ENCODE measurements at places on chromosomes 1 and 21.

- H3K27ac ChIP-seq: peak overlapping the region; percentile 38
- H3K4me1 ChIP-seq: peaks cover 11% of the 10 kb centered on the region
- H3K27me3 ChIP-seq: peaks cover 18% of the 10 kb centered on the region
- no peaks in the 10 kb centered on the region for H3K36me3 ChIP-seq
Observed at GRCh38 chr1:200738949-200739651, 407 bp downstream of the CAMSAP2 start.

- H3K27ac ChIP-seq: no peak overlapping the region
- no peaks in the 10 kb centered on the region for H3K27me3 ChIP-seq
- H3K4me1 ChIP-seq: no peaks in the 10 kb centered on the region
- no peak overlapping the region for H3K4me3 ChIP-seq
- no peak for DNase-seq
Observed at GRCh38 chr1:67886076-67886475, 52.8 kb upstream of the GNG12 start.

GRCh38 chr1:11721311-11721710, 14.6 kb upstream of the AGTRAP start:
- H3K27ac ChIP-seq: no peak overlapping the region
- DNase-seq: no peak
- H3K27me3 ChIP-seq: no peaks in the 10 kb centered on the region
- no peaks in the 10 kb centered on the region for H3K36me3 ChIP-seq
- no peak overlapping the region for H3K4me3 ChIP-seq
- peaks cover 2% of the 10 kb centered on the region for H3K4me1 ChIP-seq

DNA sequence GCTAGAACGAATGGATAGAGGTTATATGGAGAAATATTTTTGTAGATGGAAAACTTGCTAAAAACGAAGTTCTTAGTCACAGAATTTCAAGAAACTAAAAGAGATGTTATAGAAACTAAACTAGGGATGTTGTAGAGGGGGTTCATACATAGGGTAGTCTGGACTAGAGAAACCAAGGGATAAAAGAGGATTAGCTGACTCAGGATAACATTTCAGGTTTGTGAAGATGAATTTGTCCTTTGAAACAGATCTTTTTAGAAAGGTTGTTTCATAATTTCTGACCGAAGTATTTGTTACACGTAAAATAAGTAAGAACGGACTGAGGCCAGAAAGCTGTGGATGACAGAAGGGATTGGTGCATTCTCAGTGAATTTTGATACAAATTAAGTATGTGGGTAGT, 13.6 kb downstream of the YTHDF2 start:
- no peaks in the 10 kb centered on the region for H3K27me3 ChIP-seq
- peaks cover 81% of the 10 kb centered on the region for H3K4me1 ChIP-seq
- no peak overlapping the region for H3K27ac ChIP-seq
- DNase-seq: no peak
- H3K36me3 ChIP-seq: peaks cover 10% of the 10 kb centered on the region

- no peaks in the 10 kb centered on the region for H3K4me1 ChIP-seq
- H3K4me3 ChIP-seq: no peak overlapping the region
- no peak for DNase-seq
- H3K36me3 ChIP-seq: no peaks in the 10 kb centered on the region
Observed at GRCh38 chr1:244988521-244988920, 124.2 kb upstream of the HNRNPU start.

DNA sequence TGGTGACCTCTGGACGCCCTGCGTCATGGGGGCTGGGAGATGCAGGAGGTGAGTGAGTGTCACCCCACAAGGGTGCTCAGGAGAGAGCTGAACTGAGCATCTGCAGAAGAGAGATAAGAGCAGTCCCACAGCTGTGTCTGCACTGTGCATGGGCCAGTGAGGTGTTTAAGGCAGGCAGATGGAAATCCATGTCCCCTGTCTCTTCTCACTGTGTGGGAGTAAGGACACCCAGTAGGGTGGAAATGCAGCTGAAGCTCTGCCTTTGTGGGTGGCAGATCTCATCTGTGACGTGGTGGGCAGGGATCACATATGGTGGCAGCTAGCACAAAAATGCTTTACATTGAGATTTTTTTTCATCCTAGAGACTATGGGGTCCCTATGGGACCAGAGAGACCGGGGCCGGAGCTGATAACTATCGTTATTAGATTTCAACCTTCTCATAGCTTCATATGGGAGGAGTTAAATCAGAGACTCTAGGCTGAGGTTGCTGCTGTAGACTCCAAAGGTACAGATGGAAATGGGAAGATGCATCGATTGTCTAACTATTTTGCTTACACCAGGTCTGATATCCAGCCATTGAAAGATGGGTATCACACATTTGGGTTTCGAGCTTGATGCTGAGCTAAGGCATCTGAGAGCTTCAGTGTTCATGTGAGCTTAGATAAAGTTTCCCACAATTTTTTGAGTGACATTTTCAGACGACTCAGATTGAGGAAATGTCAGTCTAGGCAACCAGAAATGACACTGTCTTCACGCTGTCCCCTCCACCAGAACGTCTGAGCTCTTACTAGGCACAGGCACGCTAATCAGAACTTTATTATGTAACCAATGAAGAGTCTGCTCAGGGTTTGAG, 65.3 kb upstream of the PSEN2 start:
- peaks cover 6% of the 10 kb centered on the region for H3K27me3 ChIP-seq
- H3K4me1 ChIP-seq: peaks cover 15% of the 10 kb centered on the region
- H3K4me3 ChIP-seq: no peak overlapping the region
- no peak for DNase-seq
- no peaks in the 10 kb centered on the region for H3K36me3 ChIP-seq
- H3K27ac ChIP-seq: no peak overlapping the region

DNA sequence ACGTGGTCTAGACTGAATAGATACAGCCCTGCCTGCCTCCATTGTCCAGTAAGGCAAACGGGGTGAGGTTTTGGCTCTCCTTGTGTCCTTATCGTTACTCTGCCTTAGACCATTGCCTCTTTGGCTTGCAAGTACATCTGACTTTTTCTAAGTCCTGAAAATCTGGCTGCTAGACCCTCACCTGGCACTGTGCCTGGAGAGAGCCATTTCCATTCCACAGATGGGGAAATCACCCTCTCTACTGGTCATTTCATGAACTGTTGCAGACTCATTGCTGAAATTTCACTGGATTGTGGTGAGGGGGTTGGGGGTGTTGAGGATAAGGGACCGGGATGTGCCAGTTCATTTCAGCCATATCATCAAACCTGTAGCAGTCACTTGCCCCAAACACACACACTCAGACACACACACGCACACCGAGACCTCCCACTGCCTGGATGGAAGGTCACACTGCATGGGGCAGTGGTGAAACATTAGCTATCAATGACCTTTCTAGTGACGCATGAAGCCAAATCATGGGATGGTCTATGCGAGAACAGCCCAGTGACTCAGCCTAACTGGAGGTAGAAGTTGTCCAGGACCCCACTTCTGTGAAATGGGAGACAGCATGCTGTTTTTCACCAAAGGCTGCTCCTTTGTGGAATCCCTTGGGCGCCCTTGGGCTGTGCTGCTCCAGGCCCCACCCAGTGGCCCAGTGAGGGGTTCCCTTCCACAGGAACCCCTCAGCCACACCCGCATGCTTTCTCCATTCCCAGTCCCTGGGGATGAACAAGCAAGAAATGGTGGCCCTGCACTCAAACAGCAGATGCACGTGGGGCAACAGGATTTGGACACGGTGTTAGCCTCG, 34.9 kb upstream of the VASH2 start:
- no peak for DNase-seq
- H3K4me1 ChIP-seq: peaks cover 7% of the 10 kb centered on the region
- no peaks in the 10 kb centered on the region for H3K36me3 ChIP-seq
- H3K27ac ChIP-seq: no peak overlapping the region
- H3K4me3 ChIP-seq: no peak overlapping the region

DNA sequence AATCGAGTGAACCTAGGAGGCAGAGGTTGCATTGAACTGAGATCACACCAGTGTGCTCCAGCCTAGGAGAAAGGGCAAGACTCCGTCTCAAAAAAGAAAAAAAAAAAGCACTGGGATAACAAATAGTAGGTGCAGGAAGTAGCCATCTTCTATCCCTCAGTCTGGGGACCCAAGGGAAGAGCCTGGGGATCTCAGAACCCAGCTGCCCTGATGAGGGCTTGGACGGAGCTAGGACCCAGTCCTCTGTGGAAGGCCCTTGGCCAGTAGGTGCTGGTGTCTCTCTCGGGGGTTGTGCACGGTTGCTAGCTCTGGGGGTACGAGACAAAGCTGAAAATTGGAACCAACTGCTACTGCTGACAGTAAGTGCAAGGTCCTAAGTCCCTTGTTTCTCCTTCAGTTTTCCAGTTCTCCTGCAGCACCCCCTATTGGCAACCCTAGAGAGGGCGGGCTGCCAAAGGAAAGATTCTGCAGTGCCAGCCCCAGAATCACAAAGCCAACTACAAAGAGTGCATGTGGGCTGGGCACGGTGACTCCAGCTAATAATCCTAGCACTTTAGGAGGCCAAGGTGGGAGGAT, 57.6 kb upstream of the KIF1B start:
- no peak overlapping the region for H3K4me3 ChIP-seq
- no peaks in the 10 kb centered on the region for H3K27me3 ChIP-seq
- no peaks in the 10 kb centered on the region for H3K4me1 ChIP-seq
- peak; percentile 2 for DNase-seq

DNA sequence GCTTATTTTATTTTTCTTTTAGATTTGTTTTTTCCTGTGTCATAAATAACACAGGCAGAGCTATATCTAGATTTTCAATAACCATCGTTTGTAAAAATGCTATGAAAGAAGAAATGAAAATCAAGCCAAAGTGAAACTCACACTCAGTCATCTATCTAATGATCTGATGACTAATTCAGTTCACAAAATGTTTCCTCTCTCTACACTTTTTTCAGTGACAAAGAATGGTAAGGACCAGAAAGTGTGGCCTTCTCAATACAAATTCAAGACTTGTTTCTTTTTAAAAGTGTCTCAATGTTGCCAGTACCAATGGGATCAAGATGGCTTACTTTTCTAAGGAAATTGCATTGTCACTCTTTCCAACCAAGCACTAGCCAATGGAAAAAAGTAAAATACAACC, 282.8 kb upstream of the PKN2 start:
- H3K27ac ChIP-seq: no peak overlapping the region
- H3K4me1 ChIP-seq: no peaks in the 10 kb centered on the region
- no peak for DNase-seq
- no peaks in the 10 kb centered on the region for H3K36me3 ChIP-seq
- H3K27me3 ChIP-seq: no peaks in the 10 kb centered on the region
- no peak overlapping the region for H3K4me3 ChIP-seq

DNA sequence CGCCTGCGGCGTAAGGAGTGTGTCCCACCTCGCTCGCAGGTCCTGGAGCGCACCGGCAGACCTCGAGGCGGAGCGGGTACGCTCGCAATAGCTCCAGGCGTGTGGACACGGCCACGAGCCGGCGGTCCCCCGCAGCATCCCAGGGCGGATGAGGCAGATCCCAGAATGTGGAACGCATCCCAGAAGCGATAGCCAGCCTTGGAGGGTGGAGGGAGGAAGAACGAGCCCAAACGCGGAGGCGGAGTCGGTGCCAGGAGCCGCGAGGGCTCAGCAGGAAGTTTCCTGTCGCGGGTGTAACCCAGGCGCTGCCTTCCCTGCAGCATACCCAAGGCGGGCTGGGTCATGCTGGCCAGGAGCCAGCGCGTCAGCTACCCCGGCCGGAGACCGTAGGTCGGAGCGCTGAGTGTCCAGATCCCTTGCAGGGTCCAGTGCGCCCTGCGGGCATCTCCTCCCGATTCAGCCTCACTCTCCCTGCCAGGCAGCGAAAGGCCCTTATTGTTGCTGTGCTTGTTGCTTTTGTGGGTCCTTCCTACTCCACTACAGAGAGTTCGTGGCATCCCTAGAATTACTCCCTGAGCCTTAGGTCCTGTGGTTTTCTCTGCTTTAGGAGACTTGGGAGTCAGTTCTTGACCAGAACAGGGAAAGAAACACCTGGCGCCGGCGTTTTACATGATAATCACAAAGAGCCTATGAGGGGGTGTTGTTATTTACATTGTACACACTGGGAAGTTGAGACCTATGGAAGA, 27.7 kb downstream of the STYXL2 start:
- DNase-seq: peak; percentile 18
- H3K4me1 ChIP-seq: peaks cover 10% of the 10 kb centered on the region
- H3K4me3 ChIP-seq: peak overlapping the region; percentile 79
- H3K27me3 ChIP-seq: peaks cover 22% of the 10 kb centered on the region
- H3K27ac ChIP-seq: no peak overlapping the region

DNA sequence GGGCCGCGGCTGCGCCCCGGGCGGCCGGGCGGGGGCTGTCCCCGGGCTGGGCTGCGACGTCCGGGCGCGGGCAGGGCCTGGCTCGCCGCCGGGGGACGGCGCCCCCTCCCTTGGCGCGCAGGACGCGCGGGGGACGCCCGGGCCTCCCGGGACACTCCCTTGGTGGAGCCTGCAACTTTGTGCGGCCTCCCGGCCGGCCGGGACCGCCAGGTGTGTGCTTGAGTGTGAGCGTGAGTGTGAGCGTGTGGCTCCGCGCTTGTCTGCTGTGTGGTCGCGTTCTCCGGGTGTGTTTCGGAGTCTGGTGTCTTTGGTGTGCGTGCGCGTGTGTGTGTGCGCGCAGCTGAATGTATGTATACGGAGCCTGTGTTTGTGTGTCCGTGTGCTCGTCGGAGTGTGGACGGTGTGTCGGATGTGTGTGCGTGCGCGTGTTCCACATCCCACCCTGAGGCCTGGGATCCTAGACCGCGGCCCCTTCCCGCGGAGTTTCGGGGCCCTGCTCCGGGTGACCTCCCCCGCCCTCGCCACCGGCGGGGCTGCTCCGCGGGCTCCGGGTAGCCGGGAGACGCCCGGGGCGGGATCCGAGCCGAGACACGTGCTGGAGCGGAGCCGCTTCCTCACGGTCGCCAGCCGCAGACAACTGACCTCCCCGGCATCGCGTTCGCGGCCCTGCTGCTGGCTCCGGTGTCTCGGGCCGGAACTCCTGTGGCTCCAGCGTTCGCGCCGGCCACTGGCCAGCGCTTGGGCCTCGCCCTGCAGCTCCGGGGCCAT, 1.7 kb downstream of the PTPRU start:
- H3K36me3 ChIP-seq: no peaks in the 10 kb centered on the region
- peak overlapping the region; percentile 58 for H3K4me3 ChIP-seq
- no peak for DNase-seq
- H3K27ac ChIP-seq: no peak overlapping the region
- H3K4me1 ChIP-seq: peaks cover 22% of the 10 kb centered on the region

- no peaks in the 10 kb centered on the region for H3K36me3 ChIP-seq
- DNase-seq: no peak
- H3K27me3 ChIP-seq: peaks cover 10% of the 10 kb centered on the region
- H3K4me3 ChIP-seq: no peak overlapping the region
- no peak overlapping the region for H3K27ac ChIP-seq
Observed at GRCh38 chr1:16042096-16042495, 1.5 kb upstream of the CLCNKB start.

DNA sequence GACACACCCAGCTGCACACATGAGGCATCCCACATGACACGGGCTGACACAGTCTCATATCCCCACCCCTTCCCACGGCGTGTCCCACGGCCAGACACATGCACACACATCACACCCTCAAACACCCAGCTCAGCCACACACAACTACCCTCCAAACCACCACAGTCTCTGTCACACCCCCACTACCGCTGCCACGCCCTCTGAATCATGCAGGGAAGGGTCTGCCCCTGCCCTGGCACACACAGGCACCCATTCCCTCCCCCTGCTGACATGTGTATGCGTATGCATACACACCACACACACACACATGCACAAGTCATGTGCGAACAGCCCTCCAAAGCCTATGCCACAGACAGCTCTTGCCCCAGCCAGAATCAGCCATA, 22.6 kb downstream of the PODN start:
- peaks cover 3% of the 10 kb centered on the region for H3K27me3 ChIP-seq
- H3K4me1 ChIP-seq: peaks cover 24% of the 10 kb centered on the region
- H3K4me3 ChIP-seq: no peak overlapping the region
